ENCODE measurements at places on chromosomes 13 and 19.

GRCh38 chr13:28475916-28476725, 18.8 kb downstream of the FLT1 start:
- no peak for DNase-seq

DNA sequence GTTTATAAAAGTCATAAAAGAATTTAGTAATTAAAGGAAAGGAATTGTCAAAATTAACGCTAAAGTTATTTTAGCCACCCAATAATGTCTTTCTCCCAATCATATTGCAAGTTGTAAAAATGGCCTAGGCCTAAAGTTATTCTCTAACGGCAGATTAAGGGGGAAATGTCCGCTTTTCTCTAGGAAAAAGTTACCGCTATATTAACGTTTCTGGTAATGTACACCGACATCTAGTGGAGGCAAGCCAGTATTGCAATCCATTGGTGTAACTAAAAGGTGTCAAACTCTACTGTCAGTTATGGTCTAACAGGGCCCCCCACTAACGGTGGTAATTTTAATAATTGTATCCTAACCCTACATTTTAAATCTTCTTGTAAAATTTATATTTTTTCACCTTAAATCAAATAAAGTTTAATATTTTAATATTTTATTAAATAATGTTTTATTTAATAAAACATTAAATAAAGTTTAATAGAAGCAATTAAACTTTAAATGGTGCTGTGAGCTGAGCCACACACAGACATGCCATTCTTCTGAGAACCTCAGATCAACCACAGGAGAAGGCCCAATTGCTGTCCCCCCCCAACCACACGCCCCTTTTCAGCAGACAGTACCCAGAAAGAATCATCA, 35.9 kb upstream of the ZSCAN5A start:
- peak; percentile 2 for DNase-seq

DNA sequence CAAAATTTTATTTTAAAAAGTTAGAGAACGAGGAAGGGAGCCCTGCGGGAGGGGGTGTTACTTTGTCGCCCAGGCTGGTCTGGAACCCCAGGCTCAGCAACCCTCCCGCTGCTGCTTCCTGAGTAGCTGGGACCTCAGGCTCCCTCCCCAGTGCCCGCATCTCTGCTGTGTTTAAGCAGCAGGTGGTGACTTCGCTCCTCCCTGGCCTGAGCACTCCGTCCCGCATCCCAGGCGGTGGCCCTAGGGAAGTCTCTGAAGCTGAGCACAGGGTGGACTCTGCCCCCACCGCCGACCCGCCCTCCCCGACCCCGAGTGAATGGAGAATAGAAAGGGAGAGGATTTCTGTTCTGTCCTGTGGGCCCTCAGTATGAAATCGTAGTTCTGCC, 30.5 kb downstream of the ZNF701 start:
- DNase-seq, result no peak

DNA sequence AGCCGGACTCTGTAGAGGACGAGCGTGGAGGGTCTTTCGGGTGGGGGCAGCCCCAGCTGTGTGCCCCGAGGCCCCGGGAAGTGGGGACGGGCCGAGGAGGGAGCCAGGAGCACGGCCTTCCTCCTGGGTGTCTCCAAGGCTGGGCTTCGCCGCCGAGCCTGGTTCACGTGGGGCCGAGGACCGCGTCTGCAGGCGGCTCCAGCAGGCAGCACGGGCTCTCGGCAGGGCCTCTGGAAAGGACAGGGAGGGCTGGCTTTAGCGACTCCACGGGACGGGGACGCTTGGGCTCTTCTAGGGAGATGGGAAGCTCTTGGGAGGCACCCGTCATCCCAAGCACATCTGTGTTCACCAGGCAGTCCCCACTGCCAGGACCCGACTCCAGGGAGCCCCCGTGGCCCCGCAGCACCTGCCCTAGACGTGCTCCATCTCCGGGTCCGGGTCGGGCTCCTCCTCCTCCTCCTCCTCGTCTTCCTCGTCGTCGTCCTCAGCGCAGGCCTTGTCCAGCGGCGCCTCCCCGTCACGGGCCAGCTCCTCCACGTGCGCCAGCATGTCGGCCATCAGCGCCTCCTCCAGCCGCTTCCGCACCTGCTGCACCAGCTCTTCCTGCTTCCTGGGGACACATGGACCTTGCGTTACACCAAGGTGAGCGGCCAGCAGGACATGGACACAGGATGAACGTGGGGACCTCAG, 9.9 kb upstream of the MEX3D start:
- no peak for DNase-seq

- no peak for DNase-seq
Measured at GRCh38 chr19:38727868-38728660, 16.2 kb downstream of the CAPN12 start.

DNA sequence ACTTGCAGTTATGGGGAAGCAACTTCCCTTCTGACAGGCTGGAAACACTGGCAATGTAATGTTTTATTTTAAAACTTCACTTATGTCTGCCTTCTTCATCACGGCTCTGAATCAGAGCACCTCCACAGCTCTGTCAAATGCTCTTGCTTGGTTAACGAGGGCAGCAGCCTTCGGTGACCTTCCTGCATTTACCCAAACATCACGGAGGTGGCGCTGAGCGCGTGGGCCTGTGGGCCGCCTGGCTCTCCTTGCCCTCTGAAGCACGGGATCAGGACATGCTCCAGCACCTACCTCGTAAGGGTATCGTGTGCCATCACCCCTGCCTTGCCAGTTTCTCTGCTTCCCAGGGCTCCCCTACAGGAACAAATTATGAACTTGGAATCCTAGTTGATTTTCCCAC, 310.0 kb downstream of the TEX29 start:
- DNase-seq, result no peak

GRCh38 chr13:39942552-39943273, 287.3 kb downstream of the COG6 start:
- DNase-seq, result peak; percentile 39

DNA sequence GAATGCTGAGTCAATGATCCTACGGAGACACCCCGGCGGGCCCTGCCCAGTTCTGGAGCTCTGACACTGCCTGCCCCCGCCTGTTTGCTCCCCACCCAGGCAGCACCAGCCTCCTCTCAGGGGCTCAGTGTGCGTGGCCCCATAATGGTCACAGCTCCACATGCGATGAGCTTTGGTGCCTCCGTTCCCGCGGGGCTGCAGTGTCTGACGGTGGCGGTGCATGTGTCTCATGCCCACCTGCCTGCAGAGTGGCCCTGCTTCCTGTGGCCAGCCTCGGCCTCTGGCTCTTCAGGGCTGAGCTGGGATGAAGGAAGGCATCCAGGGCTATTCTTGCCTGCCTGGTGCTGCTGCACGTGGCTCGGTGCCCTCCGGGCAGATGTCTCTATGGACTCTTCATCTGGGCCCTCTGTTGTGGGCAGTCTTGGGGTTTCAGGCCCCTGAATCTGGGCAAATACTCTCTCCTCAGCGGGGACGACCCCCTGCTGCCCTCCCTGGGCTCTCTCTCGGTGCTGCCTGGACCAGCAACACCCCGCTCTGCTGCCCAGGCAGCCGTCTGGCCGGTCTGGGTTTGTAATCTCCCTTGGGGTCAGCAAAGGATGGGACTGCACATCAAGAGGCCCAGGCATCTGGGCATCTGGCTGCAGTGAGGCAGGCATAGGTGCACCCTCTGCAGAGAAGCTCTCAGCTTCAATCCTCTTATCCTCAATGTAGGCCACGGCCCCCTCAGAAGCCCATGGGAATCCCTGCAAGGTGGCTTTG, 19.3 kb upstream of the TMEM255B start:
- no peak for DNase-seq

DNA sequence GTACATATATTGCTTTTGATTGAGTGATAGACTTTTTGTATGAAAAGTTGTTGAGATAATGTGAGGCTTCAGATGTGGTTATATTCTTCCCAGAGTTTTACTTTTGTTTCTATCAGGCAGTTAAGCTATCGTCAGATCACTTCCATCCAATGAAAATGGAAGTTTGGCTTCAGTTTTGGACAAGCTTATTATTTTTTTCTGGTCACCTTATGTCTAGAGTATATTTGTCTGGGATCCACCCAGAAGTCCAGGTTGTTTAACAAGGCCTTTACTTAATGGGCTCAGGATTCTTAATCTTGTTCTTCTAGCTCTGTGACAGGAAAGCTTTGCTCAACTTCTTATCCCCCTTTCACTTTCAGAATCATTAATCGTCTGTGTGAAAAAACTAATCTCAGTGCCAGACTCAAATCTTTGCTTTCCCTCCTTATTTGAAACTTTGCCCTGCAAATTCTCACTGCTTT, 150.9 kb downstream of the PDS5B start:
- DNase-seq, result no peak

DNA sequence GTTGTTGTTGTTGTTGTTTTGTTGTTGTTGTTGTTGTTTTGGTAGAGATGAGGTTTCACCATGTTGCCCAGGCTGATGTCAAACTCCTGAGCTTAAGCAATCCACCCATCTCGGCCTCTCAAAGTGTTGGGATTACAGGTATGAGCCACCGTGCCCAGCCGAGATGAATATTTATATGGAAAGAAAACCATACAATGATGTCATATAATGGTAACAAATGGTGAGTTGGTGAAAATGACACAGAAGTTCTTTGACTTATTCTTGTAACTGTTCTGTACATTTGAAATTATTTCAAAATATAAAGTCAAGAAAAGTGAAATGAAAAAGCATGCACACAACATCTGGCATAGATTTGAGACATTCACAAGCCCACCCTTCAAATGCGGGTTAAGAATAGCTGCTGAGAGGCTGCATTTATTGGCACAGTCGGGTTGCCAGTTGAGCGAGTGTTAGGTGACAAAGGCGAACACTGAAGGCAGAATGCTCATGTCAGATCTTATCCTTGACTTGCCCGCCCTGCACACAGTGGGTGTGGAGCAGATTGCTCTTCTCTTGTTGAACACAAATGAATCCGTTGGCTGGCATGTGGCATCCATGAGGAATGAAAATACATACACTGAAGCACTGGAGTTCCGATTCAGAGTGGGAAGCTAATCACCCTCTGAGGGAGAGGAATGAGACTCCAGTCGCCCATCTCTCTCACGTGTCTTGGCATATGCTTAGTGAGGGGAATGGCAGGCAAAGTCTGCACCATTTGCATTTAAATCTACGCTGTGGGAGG, 15.8 kb upstream of the UBE2S start:
- no peak for DNase-seq

- no peak for DNase-seq
Measured at GRCh38 chr19:21202865-21203494, 61.1 kb downstream of the ZNF431 start.

DNA sequence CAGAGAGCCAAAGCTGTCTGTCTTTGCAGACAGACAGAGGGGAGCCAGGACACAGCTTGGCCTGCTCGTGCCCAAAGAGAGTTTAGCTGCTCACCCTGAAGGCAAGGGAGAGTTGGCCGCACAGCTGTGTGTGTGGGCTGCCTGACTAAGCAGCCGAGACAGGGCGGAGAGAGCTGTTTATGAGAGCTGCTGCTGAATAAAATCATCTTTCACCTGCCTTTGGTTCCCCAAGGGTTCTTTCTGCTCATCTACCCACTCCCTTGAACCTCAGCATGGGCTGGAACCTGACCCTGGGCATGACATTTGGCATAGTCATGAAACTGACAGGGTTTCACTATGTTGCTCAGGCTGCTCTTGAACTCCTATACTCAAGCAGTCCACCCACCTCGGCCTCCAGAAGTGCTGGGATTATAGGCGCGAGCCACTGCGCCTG, 98.2 kb downstream of the RBM26 start:
- no peak for DNase-seq

- DNase-seq, result no peak
Measured at GRCh38 chr13:90142251-90142650, 1205.2 kb upstream of the MIR17HG start.

DNA sequence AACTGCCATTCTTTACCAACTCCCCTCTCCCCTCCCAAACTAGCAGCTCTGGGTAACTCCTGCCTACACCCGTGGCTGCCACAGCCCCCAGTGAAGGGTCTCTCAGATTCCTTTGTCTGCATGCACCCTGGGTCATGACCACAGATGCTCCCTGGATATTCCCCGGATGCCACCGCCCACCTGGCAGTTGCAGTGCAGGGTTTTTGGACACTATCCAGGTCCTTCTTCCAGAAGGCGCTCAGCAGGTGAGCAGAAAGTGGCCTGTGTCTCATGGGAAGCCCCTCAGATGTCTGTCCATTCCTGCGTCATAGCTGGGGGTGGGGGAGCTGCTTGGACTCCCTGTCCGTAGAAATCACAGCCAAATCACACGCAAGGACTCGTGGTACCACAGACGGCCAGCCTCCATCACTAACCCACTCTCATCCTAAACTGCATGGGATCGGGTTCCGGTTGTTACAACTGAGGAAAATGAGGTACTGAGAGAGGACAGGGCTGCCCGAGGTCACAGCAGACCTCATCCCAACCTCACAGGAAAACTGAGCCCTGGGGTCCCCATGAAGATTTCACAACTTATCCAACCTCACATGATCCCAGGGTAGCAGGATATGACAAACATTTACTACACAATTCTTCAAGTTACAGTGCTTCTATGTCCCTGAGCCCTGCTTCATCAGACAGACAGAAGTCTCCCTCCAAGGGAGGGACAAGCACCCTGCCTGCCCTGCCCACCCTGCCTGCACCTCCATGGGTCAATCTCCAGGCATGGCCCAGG, 38.6 kb downstream of the ELL start:
- DNase-seq, result no peak

GRCh38 chr19:5113633-5114586, 145.0 kb downstream of the KDM4B start:
- DNase-seq, result no peak

DNA sequence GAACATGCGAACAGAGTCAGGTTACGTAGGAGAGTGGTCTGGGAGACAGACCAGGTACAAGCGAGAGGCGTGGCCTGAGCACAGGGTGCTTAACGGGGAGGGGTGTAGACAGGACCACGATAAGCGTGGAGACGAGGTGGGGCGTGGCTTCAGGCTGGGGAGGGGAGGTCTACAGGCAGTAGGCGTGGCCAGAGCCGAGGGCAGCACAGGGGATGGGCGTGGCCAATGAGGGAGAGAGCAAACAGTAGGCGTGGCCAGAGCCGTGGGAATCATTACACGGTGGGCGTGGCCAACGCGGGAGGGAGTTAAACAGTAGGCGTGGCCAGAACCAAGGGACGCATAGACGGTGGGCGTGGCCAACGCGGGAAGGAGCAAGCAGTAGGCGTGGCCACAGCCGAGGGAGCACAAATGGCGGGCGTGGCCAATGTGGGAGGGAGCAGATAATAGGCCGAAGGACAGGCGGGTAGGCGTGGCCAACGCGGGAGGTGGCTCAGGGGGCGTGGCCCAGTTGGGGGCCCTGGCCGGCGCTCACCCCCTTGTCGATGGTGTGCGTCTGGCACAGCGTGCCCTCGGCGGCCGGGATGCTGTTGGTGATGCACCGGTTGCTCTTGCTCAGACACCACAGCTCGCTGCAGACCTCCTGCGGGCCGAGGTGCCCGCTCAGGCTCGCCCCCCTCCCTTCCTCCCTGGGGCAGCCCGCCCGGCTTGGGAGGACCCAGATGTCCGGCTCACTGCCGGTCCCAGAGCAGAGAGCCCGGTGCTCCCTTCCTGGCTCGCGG, 15.2 kb upstream of the MYO1F start:
- peak; percentile 91 for DNase-seq

Measured in activated naive CD4-positive, alpha-beta T cell (primary cell).